ENCODE measurements at places on chromosomes 3 and 15.

DNA sequence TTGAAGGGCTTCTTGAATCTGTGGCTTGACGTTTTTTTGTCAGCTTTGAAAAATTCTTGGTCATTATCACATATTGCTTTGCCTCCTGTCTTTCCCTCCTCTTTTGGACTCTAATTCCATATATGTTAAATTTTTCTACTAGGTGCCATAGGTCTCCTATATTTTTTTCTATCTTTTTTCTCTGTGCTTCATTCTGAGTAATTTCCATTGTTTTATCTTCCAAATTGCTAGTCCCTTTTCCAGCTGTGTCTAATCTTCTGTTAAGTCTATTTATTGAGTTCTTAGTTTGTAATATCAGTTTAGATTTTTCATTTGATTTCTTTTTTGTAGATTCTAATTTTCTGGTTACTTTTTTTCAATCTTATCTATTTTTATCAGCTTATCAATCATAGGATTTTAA is 53.7 kb downstream of the CHST2 start:
- DNase-seq, result no peak

DNA sequence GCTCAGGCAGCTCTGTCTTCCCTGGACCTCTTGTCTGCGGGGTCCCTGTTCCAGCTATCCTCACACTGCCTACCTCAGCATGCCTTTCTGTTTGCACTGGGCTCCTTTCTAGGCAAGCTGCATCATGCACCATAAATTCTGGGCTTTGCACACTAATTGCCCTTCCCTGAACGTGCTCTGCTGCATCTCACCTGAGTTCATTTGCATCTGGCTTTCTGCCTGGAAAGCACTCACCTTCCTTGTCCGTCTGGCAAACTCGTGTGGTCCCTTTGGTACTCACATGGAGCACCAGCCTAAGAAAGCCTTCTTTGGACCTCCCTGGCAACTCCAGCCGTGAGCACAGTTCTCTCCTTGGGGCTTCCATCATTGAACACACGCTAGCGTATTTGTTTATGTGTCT is 365.6 kb downstream of the SV2B start:
- DNase-seq, result no peak

GRCh38 chr3:25821746-25822573 is 32.1 kb downstream of the OXSM start:
- DNase-seq, result no peak

DNA sequence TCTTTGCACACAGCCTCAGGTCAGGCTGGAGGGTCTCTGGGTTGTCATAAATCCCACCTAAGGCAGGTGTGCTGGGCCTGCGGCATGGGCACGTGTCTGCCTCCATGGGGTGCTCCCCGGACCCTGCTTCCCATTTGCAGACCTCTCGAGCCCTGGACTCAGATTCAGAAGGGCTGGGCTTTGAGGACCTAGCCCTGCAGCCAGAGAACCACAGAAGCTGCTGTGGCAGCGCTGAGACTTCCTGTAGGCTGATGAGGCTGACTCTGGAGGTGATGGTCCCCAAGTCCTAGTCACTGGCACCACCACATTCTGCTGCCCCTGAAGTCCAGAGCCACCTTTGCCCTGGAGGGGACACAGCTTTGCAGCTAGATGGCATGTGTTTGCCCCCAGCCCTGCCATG is 156.4 kb downstream of the LRRC28 start:
- no peak for DNase-seq

- no peak for DNase-seq
Observed at GRCh38 chr3:181459516-181459915, 252.2 kb upstream of the SOX2 start.

- no peak for DNase-seq
Observed at GRCh38 chr3:194608981-194609380, 24.2 kb downstream of the TMEM44 start.

- DNase-seq, result no peak
Observed at GRCh38 chr15:100663915-100664281, 61.5 kb downstream of the ASB7 start.

All from stimulated activated CD8-positive, alpha-beta memory T cell treated with anti-CD3 and anti-CD28 coated beads, Interleukin-4, amount 100 ng/mL, for 1 hour (primary cell).